ENCODE measurements at places on chromosomes 12 and 14.

- DNase-seq: no peak
These were observed 42.0 kb downstream of the NCOR2 start for GRCh38 chr12:124525455-124525854.

- DNase-seq: no peak
These were observed 80.5 kb upstream of the PCED1B start for GRCh38 chr12:46998811-46999368.

- DNase-seq: no peak
These were observed 167.9 kb downstream of the PRKD1 start for GRCh38 chr14:29759521-29760340.

GRCh38 chr14:100785338-100785615, 40.6 kb upstream of the MEG3 start:
- no peak for DNase-seq

GRCh38 chr14:63499701-63500250, 43.4 kb downstream of the PPP2R5E start:
- no peak for DNase-seq

DNA sequence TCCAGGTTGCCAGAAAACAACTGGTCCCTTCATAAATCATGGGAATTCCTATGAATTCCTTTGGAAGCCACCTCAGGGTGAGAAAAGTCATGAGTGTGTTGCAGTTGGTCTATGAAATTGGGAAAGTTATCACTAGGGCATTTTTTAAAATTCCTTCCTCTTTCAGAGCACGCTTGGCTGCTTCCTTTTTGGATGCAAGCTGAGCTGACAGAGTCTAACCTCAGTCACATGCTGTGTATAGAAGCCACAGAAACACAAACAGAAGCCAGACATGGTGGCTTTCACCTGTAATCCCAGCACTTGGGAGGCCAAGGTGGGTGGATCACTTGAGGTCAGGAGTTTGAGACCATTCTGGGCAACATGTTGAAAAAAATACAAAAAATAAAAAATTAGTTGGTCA, 21.7 kb upstream of the HELB start:
- DNase-seq: no peak

GRCh38 chr12:21651821-21652220, 5.8 kb downstream of the LDHB start:
- no peak for DNase-seq

GRCh38 chr14:99758121-99758821, 34.9 kb upstream of the EML1 start:
- DNase-seq: no peak

GRCh38 chr12:114011711-114012110, 45.6 kb upstream of the RBM19 start:
- peak; percentile 50 for DNase-seq

- DNase-seq: no peak
These were observed 17.4 kb downstream of the TEAD4 start for GRCh38 chr12:2976581-2976996.
